ENCODE measurements at places on chromosomes 7 and 10. TPM values are rescaled to one million over a fixed set of nuclear protein-coding genes. Genes with fewer than 3 reads are reported as not detected.

DNA sequence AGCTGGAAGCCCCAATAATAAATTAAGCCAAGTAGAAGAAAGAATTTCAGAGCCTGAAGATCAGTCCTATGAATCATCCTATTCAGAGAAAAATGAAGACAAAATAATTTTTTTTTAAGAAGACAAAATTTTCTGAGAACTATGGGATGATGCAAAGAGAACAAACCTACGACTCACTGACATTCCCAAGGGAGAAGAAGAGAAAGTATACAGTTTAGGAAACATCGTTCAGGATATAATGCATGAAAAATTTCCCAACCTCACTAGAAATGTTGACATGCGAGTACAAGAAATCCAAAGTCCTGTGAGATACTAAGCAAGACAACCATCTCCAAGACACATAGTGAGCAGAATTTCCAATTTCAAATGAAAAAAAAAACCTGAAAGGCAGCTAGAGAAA lies 150.5 kb downstream of the THSD7A start:
- DNase-seq: no peak
- no peaks in the 10 kb centered on the region for H3K27me3 ChIP-seq
- no peak overlapping the region for H3K4me3 ChIP-seq
- H3K36me3 ChIP-seq: no peaks in the 10 kb centered on the region
- no peaks in the 10 kb centered on the region for H3K4me1 ChIP-seq

- no peaks in the 10 kb centered on the region for H3K4me1 ChIP-seq
- no peaks in the 10 kb centered on the region for H3K36me3 ChIP-seq
- H3K4me3 ChIP-seq: no peak overlapping the region
- no peak overlapping the region for H3K27ac ChIP-seq
Measured at GRCh38 chr10:76080991-76081390, 649.6 kb downstream of the LRMDA start.

- DNase-seq: peak; percentile 78
- peak overlapping the region; percentile 54 for H3K27ac ChIP-seq
- H3K4me1 ChIP-seq: peaks cover 30% of the 10 kb centered on the region
- peak overlapping the region; percentile 79 for H3K4me3 ChIP-seq
Measured at GRCh38 chr7:141701489-141702046, 398 bp downstream of the DENND11 start.

- H3K27me3 ChIP-seq: peaks cover 6% of the 10 kb centered on the region
- no peak overlapping the region for H3K4me3 ChIP-seq
- no peaks in the 10 kb centered on the region for H3K36me3 ChIP-seq
Measured at GRCh38 chr10:71029411-71029892, 141.1 kb upstream of the PCBD1 start.

DNA sequence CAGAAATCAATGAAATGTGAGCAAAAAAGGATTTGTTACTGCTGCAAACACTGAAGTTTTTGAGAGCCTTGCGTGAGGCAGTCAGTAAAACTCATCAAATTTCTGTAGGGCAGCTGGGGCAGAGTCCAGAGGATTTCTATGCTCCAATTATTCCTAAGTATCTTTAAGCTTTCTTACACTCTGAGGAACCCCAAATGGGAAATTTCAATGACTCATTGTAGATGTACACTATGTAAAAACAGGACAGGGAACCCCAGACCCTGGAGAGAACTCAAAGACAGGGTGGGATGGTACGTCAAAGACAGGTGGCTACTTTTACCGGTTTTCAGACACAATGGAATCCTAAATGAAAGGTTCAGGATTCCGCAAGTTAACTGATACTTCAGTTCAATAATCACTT lies 120.2 kb downstream of the TNS3 start:
- H3K27ac ChIP-seq: no peak overlapping the region
- H3K4me1 ChIP-seq: no peaks in the 10 kb centered on the region
- DNase-seq: no peak
- H3K27me3 ChIP-seq: no peaks in the 10 kb centered on the region
- no peaks in the 10 kb centered on the region for H3K36me3 ChIP-seq
- H3K4me3 ChIP-seq: no peak overlapping the region

- no peaks in the 10 kb centered on the region for H3K4me1 ChIP-seq
- no peak overlapping the region for H3K4me3 ChIP-seq
- H3K27me3 ChIP-seq: peaks cover 7% of the 10 kb centered on the region
- no peak for DNase-seq
Measured at GRCh38 chr7:3591944-3592343, 290.9 kb downstream of the SDK1 start.

DNA sequence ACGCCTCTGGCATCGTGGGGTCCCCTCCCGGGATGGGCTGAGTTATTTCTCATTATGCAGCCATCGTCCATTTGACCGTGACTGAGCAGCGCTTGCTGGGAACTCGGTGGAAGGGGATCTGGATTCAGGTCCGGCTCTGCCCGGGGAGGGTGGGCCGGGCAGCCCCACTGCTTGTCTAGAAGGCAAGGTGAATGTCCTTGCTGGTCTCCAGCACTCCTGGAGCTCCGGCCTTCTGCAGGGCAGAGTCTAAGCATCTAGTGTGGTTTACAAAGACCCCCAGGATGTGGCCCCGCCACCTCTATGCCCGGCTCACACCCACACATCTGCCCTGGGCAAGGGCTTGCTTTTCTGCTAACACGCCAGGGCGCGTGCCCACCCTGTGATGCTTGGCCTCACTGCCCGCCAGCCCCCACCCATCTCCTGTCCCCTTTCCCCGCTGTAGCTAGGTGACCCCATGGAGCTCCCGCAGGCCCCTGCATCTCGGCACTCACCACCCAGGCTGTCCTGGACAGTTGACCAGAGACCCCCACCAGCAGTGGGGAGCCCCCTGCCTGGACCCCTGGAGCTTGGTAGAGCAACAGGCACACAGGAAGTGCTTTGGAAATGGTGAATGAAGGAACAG lies 151.0 kb upstream of the CHST15 start:
- H3K27me3 ChIP-seq: no peaks in the 10 kb centered on the region
- H3K4me1 ChIP-seq: no peaks in the 10 kb centered on the region
- no peak for DNase-seq
- H3K27ac ChIP-seq: no peak overlapping the region
- no peaks in the 10 kb centered on the region for H3K36me3 ChIP-seq

DNA sequence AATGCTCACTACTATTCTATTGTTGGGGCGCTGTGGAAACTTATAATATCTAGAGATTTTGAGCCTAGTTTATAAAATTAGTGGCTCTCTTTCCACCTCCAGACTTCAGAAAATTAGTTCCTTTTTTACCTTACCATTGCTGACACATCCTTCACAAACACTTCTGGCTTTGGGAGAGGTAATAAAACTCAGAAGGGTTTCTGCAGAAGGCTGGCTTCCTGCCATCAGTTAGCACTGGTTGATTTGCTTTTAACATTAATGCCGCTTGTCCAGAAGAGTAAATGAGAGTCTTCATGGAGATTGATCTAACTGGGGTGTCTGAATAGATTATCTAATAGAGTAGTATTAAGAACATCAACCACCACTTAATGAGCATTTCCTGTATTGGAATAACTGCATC lies 20.3 kb downstream of the ACSM6 start:
- no peaks in the 10 kb centered on the region for H3K36me3 ChIP-seq
- no peaks in the 10 kb centered on the region for H3K4me1 ChIP-seq
- H3K27ac ChIP-seq: no peak overlapping the region
- H3K27me3 ChIP-seq: peaks cover 19% of the 10 kb centered on the region

- H3K4me1 ChIP-seq: no peaks in the 10 kb centered on the region
- no peak overlapping the region for H3K27ac ChIP-seq
- H3K27me3 ChIP-seq: no peaks in the 10 kb centered on the region
Measured at GRCh38 chr10:50593523-50594376, 30.0 kb downstream of the SGMS1 start.

DNA sequence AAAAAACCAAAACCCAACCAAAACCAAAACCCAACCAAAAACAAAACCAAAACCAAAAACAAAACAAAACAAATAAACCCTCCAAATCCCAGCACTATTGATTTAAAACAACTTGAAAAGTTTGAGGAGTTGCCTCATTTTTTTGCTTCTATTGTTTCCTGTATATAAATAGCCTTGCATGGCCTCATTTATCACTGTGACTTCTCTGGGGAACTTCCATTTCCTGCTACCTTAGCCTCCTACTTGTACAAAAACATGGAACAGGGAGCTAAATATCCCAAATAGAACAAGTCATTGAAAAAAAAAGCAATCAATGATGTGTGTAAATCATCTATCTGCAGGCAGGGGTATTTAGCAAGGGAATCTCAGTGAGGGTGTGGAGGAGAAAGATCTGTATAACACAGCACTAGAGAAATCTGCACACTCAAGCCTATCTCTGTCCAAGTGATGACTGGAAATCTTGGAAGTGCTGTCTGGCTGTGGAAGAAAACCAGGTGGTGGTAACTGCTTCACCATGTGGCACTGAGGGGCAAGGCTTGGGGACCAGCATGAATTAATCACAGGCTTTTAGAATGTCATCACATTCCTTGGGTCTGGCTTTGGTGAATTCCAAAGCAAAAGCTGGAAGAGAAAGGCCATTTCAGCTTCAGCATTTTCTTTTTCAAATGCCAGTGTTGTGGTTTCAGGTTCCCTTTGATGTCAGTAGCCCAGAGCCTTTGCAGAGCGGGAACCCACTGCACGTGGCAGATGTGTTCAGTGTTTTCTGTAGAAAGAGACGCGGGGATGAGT lies 349.5 kb upstream of the ZNF32 start:
- H3K27ac ChIP-seq: no peak overlapping the region
- no peaks in the 10 kb centered on the region for H3K36me3 ChIP-seq
- peaks cover 2% of the 10 kb centered on the region for H3K4me1 ChIP-seq

GRCh38 chr7:86867163-86867762 lies 192.2 kb downstream of the ELAPOR2 start:
- no peaks in the 10 kb centered on the region for H3K4me1 ChIP-seq
- no peaks in the 10 kb centered on the region for H3K36me3 ChIP-seq
- DNase-seq: no peak
- no peak overlapping the region for H3K27ac ChIP-seq
- H3K27me3 ChIP-seq: no peaks in the 10 kb centered on the region

DNA sequence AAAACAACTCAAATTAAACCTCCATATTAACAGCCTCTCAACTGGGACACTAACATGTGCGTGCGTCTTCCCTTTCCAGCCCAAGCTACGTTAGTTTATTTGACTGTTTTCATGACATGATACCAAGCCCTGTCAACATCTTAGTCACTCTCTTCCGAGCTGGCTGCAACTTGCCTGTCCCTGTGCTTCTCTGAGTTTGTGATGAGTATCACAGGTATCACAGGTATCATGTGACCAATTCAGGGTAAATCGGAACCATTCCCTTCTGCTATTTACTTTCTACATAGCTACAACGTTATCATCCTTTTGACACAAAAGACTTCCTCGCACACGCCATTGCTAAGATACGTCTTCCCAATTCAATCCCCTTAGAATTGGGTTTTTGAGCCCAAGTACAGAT lies 70.2 kb downstream of the CAV1 start:
- no peak overlapping the region for H3K4me3 ChIP-seq
- H3K27me3 ChIP-seq: peaks cover 38% of the 10 kb centered on the region
- no peak for DNase-seq
- H3K36me3 ChIP-seq: no peaks in the 10 kb centered on the region

DNA sequence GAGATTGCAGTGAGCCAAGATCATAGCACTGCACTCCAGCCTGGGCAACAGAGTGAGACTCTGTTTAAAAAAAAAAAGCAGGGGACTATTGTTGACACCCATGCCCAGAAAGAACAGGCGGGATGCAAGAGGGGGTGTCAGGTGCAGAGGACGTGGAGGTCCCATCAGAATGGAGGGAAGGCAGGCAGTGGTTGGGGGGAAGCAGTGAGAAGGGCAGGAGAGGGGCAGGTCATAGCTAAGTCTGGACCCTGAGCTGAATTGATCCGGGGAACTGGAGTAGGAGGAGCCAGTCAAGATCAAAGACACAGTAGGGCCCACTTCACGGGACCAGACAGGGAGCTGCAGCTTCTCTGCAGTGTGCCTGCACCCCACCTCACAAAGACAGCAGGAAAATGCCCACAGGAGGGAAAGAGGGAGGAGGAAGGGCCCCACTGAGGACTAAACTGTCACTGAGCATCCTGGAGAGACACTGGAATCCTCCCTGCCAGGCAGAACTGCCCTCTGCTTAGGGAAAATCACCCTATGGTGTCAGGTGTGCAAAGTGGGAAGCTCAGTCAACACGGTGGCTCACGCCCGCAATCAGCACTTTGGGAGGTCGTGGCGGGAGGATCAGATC lies 27.3 kb upstream of the ECHDC3 start:
- H3K4me1 ChIP-seq: peaks cover 19% of the 10 kb centered on the region
- no peak overlapping the region for H3K27ac ChIP-seq
- peaks cover 72% of the 10 kb centered on the region for H3K27me3 ChIP-seq

DNA sequence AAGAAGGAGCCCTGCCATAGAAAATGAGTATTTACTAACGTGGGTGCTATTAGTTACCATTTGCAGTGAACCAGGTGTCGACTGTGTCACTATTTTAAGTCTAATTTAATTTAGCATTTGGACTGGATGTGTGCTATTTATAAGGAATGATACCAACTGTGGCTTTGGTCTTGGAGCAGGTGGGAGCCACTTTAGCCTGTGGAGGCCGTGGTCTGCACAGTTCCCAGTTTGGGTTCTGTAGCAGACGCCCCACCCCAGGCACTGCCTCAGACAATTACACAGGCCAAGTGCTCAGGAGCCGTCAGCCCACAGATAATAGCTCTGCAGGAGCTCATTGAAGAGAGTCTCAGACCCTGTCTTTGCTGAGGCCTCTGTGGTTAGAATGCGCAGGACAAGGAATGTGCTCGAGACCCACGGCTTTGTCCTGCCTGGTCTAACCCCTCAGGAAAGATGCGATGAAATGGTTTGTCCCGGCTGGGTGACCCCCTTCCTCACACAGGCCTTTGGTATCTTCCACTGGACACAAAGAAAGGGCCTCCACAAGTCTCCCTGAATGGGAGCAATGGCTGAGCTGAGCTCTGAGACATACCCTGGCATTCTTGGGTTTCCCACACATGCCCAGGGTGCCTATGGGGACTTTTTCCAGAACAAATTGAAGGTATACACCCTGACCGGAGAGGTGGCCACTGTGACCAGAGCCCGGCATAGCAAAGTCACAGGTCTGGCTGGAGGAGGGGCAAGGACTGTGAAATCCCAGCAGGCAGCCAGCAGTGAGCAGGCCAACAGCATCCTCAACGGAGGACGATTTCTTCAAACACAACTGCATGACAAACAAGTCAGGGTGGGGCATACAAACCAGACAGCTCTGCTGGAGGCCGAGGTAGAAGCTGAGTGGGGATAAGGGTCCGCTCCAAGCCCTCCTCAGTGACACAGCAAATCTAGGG lies 251.2 kb downstream of the ARHGAP12 start:
- no peaks in the 10 kb centered on the region for H3K36me3 ChIP-seq
- peaks cover 6% of the 10 kb centered on the region for H3K27me3 ChIP-seq
- DNase-seq: no peak
- no peak overlapping the region for H3K27ac ChIP-seq
- H3K4me1 ChIP-seq: no peaks in the 10 kb centered on the region

- no peaks in the 10 kb centered on the region for H3K4me1 ChIP-seq
- H3K36me3 ChIP-seq: no peaks in the 10 kb centered on the region
- DNase-seq: no peak
- H3K27ac ChIP-seq: no peak overlapping the region
Measured at GRCh38 chr10:82150123-82150900, 275.3 kb downstream of the NRG3 start.

GRCh38 chr10:42943025-42943818 lies 133.6 kb upstream of the RET start:
- no peak for DNase-seq
- no peak overlapping the region for H3K4me3 ChIP-seq
- no peaks in the 10 kb centered on the region for H3K4me1 ChIP-seq
- H3K36me3 ChIP-seq: no peaks in the 10 kb centered on the region
- peaks cover 9% of the 10 kb centered on the region for H3K27me3 ChIP-seq

- peak; percentile 66 for DNase-seq
- peaks cover 40% of the 10 kb centered on the region for H3K27me3 ChIP-seq
- no peaks in the 10 kb centered on the region for H3K36me3 ChIP-seq
Measured at GRCh38 chr10:118241229-118242137, 100.6 kb downstream of the FAM204A start.

OR9A2 gene
- not detected for total RNA-seq

KIF20B gene
- total RNA-seq: 82.1 TPM

RAPGEF5 gene
- 0.43 TPM for total RNA-seq

KCNH2 gene
- 0.38 TPM for total RNA-seq

SCART1 gene
- total RNA-seq: 15.3 TPM

C10orf67 gene
- not detected for total RNA-seq

POLR2J2 gene
- 8.4 TPM for total RNA-seq

BRI3 gene
- 49.4 TPM for total RNA-seq

DOCK1 gene
- total RNA-seq: not detected

NACAD gene
- total RNA-seq: not detected

Data from activated CD4-positive, alpha-beta memory T cell treated with anti-CD3 and anti-CD28 coated beads, Interleukin-2, amount 10 ng/mL, durations not matched to agents 7 days and 5 days (primary cell).